ENCODE measurements at places on chromosomes 7 and 10.
A peak's percentile ranks its signal among the peaks of the same experiment; 100 is the strongest.

- no peak for DNase-seq
Observed at GRCh38 chr10:27252267-27253000, 11.8 kb upstream of the ACBD5 start.

- DNase-seq, result no peak
Observed at GRCh38 chr7:97014145-97014750, 8.9 kb downstream of the DLX6 start.

- DNase-seq, result no peak
Observed at GRCh38 chr7:106417273-106417902, 132.6 kb upstream of the NAMPT start.

- no peak for DNase-seq
Observed at GRCh38 chr10:17425584-17426262, 28.7 kb downstream of the ST8SIA6 start.

DNA sequence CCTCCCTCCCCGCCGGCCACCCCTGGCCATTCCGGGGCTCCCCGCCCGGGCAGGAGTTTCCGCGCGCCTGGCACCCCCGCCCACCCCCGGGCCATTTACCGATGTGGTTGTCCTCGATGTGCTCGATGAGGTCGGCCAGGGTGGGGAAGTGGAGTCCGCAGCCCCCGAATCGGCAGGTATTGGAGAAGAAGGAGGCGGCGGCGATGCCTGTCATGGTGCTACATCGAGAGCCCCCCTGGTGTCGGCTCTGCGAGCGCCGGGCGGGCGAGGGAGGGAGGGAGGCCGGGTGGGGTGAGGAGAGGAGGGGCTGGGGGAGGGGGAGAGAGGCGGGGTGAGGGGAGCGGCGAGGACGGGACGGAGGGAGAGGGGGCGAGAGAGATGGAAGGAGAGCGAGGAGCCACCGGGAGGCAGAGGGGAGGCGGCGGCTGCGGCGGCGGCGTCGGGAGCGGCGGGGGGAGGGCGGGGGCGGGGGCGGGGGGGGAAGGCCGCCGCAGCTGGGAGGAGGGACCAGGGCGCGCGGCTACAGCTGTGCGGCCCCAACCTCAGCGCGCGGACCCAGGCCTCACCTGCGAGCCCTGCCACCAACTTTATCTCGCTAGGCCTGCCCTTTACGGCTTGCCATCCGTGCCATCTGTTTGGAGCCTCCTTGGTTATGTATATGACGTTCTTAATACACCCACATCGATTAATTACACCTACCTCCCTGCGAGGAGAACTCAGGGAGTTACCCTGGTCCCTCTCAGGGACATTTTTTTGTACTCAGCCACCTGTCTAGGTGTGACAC lies at the start of gene JAZF1:
TSS of gene JAZF1 (minus strand) at position 432 of the 784 bp plus-strand sequence.
- DNase-seq, result no peak

GRCh38 chr7:137003086-137003485 lies 134.6 kb downstream of the CHRM2 start:
- no peak for DNase-seq

- no peak for DNase-seq
Observed at GRCh38 chr7:74087791-74088453, 4.3 kb downstream of the LIMK1 start.

DNA sequence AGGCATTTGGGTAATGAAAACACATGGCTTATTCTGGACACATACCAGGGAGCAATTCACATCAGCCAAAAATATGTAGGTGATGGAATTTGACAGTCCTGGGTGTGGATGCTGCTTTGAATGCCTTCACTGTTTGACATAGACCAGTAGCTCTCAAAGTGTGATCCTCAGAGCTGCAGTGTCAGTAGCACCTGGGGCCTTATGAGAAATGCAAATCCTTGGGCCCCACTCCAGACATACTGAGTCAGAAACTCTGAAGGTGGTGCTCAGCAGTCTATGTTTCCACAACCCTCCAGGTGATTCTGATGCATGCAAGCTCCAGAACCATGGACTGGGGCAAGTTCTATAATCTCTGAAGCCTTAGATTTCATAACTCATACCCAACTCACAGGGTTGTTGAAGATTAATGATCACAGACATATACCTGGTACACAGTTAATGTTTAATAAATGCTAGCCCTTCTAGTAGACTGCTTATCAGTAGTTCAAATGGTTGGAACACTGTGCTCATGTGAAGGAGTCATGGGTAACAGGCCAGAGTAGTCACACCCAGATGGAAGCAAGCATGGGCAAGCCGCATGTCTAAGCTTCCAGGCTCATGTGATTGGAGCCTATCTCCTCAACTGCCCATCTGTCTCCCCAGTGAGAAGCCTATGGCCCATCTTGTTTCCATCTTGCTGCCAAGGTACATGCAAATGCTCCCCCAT lies 715.7 kb downstream of the GRID1 start:
- no peak for DNase-seq

GRCh38 chr7:132806834-132807233 lies 230.6 kb upstream of the PLXNA4 start:
- DNase-seq, result no peak

DNA sequence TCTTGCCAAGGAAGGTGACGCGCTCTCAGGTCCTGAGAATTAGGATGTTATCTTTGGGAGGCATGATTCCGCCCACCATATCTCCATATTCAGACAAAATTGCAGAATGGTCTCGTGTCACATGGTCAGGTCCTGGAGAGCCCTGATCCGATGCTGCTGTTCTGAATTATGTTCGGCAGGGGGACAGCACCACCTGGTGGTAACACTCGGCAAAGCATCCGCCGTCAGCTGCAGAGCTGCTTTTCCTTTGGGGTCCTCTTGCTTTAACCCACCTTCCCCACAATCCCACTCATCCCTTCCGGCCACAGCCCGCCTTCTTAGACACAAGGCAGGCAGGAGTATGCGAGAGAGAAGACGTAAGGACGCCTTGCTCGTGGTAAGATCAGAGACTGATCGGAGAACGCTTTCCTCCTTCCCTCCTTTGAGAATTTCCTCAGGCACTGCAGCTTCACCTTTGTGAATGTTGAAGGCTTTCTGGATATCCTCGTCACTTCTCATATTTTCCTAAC lies 327.8 kb upstream of the C7orf33 start:
- peak; percentile 50 for DNase-seq

DNA sequence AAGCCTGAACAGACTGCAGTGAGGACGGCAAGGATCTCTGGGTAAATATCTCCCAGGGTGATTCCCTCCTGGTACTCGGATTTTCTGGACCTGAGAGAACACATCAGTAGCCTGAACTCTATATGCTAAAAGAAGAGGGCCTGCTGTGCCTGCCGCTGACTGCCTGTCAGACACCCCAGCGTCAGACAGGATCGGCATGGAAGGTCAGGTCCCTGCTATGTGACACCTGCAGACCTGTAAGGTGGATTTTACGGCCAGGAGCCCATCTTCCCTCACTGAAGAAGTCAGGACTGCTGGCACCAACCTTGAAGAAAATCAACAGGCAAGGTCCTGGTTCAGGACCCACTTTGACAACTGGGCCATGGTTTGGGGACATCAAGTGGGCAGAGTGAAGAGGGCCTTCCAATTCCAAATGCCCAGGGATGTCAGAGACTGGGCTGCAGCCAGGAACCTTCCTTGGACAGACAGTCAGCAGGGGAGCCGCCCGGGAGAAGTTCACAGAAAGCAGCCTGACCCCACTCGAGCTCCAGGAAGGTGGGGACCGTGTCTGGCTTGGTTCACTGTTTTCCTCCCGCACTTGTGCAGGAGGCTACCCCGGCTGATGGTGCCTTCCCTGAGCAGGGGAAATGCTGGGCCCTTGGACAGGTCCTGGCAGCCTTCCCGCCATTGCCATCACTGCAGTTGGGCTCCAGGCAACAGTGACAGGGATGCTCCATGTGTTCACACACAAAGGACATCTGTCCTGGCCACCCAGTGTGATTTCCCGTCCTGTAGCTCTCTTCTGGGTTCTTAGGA lies 91.8 kb upstream of the LANCL2 start:
- DNase-seq, result no peak

- DNase-seq, result no peak
Observed at GRCh38 chr10:35922876-35923600, 280.9 kb upstream of the FZD8 start.

DNA sequence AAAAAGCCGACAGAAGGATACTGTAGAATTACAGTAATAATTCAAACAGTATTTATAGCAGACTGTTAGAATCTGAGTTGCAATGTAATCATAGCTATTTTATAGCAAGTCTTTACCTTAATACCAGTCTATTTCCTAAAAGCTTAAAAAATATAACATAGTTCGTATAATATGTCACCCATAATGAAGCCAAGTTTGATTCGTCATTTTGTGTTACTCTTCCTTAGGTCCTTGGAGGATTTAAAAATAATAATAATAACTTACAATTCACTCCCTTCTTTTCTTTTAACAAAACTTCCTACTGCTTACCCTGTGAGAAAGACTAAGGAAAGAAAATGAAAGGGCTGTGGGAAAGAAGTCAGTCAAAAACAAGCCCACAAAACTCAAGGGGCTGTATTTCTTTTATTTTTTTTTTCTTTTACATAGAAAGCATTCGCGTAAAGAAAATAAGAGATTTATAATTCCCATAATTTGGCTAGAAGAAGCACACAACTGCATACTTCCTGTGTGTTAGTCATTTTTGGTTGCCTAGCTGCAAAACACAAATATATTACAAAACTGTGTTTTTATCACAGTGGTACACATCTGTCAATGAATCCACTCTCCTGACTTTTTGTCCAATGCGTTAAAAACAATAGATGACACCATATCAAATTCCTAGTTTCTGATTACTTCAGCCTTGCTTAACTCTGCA lies 187.2 kb upstream of the CELF2 start:
- DNase-seq, result no peak

- DNase-seq, result no peak
Observed at GRCh38 chr7:107068156-107068555, 23.7 kb downstream of the PRKAR2B start.

GRCh38 chr7:41925946-41926345 lies 223.1 kb upstream of the INHBA start:
- DNase-seq, result no peak

DNA sequence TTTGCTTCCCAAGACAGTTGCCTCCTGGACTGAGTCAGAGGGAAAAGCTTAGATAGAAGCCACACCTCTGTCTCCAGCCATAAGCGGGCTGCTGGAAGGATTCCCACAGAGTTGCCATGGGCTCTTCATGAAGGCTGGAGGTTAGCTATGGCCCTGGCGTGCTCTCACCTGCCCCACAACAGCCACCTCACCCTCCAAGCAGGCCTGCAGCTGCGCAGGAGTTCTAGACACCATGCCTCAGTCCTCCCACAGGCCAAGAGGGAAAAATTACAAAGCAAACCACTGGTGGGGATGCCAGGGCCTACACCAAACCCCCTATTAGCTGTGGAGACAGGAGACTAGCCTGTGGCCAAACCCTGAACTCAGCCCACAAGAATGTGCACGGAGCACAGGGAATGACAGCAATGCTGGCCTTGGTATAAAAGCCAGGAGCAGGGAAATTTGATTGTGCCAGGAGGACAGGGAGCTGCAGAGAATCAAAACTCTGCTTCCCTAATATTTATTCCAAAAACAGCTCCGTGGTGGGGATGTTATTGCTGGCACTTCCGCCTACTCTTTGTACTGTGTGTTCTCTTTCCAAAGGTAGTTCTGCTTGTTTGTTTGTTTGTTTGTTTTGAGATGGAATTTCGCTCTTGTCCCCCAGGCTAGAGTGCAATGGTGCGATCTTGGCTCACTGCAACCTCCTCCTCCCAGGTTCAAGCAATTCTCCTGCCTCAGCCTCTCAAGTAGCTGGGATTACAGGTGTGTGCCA lies 60.3 kb upstream of the STK17A start:
- DNase-seq, result no peak

GRCh38 chr7:35677582-35678356 lies 17.2 kb downstream of the HERPUD2 start:
- DNase-seq, result no peak

DNA sequence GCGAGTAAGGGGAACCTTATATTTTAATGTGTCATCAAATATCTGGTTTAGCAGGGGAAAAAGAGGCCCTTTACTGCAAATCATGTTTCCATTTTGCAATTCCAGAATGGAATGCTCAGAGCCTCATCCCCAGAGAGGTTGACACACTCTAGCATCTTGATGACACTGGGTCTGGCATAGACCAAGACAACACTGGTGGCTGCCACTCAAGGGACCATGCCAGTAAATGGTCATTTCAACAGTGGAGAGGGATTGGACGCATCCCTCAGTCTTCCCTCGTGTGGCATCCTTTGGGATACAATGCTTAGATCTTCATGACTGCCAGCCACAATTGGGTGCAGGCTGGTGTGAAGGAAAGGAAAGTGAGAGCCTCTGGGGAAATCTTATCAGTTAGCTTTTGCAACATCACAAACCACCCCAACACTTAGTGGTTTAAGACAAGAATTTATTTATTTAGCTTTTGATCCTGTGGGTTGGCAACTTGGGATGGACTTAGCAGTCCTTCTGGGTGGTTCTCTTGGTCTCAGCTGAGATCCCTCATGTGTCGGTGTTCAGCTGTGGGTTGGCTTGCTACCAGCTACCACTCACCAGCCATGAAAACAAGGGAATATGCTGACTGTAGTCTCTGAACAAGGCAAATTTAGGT lies 21.6 kb downstream of the TACC2 start:
- no peak for DNase-seq

DNA sequence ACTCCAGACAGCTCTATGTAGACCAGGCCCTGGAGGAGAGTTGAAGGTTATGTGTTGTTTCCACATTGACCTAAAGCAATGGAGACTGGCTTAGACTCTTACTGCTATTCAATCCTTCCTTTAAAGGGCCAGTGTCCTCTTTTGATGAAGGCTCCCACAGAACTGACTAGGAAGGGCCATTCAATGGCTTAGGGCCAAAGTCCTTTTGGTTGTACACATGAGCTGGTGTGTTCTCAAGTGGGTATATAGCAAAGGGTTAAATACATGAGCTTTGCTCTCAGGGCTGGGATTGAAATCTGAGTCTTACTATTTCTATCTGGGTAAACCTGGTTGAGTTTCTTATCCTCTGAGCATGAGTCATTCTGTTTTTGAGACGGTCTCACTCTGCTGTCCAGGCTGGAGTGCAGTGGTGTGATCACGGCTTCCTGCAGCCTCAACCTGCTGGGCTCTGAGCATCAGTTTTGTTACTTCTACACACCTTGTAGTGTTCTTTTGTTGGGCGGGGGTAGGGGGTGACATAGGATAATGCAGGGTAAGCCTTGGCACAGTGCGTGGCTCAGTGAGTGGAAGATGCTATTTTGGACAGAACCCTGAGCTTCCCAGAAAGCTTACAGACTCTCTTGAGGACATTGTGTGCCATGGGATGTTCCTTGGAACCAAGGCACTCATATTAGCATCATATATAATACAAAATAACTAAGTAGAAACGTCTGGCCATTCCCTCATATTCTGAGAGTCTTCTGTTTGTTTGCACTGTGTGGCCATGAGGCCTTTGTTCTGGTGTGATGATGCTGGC lies 90.1 kb downstream of the ABCC2 start:
- DNase-seq, result no peak

DNA sequence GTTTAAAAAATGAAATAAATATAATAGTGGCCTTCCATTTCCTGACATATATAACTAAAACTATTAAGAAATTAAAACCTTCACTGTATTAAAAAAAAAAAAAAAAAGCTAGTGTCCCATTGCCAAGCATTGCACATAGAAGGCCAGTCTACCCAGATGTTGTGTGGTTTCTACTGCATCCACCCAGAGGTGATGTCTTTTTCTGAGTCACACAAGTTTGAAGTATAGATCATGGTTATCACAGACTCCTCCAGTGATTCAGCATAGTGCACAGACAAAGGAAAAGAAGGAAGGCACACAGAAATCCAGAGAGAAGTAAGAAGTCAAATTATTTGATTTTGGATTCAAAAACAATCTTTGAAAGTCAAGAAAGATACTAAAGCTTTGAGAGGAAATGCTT lies 429.0 kb downstream of the ETV1 start:
- DNase-seq, result no peak

GRCh38 chr7:3117081-3117480 lies 73.4 kb upstream of the CARD11 start:
- no peak for DNase-seq

Measured in iPS DF 19.7 (cell line).